Omental fat pad (tissue), 4 donors: ENCODE measurements at places on chromosomes 12 and 14. TPM values are rescaled to one million over a fixed set of nuclear protein-coding genes. Genes with fewer than 3 reads are reported as not detected.

- DNase-seq: no peak
Observed at GRCh38 chr14:101849125-101849524, 87.6 kb downstream of the PPP2R5C start.

DNA sequence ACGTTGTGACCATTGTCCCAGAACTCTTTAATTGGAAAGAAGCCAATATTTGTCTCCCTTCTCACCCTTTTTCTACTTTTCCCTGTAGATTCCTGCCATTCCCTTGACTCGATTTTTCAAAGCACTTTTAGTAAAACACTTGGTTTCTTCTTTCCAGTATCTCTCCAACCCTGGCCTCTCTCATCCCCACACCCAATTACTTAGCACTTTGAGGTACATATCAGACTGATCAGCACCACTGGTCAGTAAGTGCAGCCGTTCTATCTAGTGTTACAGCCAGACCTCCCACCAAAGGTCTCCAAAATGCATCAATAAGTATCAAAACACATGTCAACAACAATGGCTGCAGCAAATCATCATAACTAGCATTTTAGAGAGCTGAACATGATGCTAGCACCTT lies 141.9 kb downstream of the BTG1 start:
- no peak for DNase-seq

DNA sequence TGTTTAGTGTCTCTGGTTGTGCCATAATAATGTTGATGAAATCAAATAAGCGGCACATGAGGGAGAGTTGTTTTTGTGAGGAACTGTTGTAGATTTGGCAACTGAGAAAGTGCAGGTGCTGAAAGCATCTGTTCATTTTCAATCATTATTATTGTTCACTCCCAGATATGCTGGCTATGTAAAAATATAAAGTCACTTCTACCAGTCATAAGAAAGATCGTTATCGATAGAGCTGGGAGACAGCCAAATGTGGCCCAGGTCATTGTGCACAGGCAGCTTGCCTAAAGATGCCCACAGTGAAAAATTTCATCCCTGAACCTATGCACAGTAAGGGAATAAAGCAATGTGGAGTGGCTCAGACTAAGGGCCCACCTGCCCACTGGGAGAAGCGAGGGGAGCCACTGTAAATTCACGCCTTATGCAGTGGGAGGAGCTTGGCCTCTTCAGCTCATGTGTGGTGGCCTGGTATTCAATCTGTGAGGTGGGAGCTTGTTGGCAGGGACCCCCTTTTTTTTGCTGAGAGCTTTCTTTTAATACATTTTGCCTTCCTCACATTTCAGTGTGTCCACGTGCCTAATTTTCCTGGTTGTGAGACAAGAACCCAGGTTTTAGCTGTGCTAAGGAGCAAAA lies 1490.8 kb upstream of the TMEM132C start:
- DNase-seq: no peak

DNA sequence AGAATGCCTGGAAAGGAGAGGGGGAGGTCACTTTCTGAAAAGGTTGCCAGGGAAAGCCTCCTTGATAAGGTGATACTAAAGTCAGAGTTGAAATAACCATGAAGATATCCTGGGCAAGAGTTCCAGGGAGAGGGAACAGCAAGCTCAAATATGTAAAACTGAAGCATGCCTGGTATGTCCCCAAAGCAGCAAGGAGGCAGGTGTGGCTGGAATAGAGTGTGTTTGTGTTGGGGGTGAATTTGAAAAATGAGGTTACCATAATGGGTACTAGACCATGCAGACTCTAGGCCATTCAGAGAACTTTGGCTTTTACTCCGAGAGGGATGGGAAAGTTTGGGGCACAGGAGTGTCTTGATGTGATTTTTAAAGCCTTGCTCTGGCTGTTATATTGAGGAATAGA lies 66.7 kb upstream of the PTCSC3 start:
- no peak for DNase-seq

DNA sequence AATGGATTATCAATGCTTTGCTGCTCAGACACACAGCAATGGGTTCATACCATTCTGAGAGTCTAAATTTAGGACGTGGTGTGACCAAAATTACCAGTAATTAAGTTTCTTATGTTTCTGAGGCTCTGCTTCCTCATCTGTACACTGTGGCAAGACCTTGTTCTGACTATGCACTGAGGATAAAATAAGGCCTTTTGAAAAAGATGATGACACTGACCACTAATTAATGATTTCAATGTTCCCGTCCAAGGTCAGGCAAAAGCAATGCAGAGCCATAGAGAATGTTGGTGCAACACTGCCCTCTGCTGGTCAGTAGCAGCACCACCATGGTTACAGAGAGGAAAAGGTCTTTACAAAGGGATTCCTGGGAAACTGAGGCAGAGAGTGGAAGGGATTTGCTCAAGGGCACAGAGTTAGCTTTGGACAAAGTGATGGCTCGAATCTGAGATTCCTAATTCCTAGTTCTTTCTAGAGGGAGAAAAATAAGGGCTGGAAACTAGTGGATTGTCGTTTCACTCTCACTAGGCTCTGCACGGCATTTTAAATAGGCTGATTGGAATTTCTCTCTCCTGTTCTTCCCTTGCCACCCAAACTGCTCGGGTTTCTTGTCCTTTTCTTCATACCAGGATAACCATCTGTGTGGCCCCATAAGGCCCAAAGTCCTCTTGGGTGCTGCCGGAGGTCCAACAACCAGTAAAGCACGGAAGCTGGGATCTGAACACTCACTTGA lies 22.3 kb upstream of the P2RX7 start:
- peak; percentile 45 for DNase-seq

DNA sequence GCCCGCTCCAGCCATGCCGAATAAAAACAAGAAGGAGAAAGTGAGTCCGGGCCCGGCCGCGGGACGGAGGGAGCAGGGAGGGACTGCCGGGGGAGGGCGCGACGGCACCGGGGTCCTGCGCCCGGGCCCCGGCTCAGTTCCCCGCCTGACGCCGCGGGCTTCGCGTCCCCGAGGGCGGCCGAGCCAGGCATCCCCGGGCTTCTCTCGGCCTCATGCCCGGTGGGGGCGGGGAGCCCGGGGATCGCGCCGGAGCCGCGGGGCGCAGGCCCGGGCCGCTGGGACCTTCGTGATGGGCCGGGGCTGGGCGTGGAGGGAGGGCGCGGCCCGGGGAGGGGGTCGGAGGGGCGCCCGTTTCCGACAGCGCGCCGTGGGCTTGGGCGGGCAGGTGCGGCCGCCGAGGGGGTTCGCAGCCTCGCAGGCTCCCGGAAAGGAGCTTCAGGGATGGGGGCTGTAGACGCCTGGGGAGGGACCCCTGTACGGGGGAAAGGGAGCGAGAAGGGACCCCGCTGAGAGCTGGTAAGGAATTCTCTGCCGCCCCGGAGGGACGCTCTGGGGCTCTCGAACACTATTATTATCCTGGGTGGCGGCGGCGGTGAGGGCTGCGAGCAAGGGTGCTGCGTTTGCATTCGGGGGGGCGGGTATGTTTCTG lies 496 bp downstream of the PPP2R5C start:
- no peak for DNase-seq

- no peak for DNase-seq
Observed at GRCh38 chr14:100193417-100194357, 34.2 kb upstream of the DEGS2 start.

GRCh38 chr12:64097366-64098105 lies 124.6 kb downstream of the KICS2 start:
- no peak for DNase-seq

The GARIN6 gene
- not detected for total RNA-seq

The FAM181A gene
- not detected for total RNA-seq
